ENCODE measurements at places on chromosomes 1 and 21.

DNA sequence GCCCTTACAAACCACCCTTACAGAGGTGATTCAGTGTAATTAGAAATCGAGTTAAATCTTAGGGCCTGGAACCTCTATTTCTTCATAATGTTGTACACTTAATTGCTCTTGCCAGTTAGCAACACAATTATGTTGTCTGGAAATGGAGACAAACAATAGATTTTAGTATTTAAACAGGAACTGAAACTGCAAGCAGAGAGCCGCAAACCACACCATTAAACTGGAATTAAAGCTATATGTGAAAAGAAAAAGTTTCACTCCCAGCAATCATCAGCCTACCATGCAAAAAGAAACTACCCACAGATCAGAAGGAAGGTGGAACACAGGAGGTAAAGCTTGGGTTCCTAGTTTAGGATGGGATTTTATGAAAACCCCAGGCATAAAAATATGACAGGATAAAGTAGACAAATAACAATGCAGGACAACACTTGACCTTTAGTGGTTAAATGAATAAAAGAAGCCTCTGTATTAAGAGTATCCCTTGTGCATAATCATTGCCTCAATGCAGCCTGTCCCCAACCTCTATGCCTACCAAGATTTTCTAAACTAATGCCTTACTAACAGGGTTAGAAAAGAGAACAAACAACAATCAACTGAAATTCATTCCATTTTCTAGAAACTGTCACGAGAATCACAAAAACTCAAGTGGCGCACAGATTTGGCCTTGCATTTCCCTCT lies 304.3 kb upstream of the ESRRG start:
- DNase-seq, result no peak

DNA sequence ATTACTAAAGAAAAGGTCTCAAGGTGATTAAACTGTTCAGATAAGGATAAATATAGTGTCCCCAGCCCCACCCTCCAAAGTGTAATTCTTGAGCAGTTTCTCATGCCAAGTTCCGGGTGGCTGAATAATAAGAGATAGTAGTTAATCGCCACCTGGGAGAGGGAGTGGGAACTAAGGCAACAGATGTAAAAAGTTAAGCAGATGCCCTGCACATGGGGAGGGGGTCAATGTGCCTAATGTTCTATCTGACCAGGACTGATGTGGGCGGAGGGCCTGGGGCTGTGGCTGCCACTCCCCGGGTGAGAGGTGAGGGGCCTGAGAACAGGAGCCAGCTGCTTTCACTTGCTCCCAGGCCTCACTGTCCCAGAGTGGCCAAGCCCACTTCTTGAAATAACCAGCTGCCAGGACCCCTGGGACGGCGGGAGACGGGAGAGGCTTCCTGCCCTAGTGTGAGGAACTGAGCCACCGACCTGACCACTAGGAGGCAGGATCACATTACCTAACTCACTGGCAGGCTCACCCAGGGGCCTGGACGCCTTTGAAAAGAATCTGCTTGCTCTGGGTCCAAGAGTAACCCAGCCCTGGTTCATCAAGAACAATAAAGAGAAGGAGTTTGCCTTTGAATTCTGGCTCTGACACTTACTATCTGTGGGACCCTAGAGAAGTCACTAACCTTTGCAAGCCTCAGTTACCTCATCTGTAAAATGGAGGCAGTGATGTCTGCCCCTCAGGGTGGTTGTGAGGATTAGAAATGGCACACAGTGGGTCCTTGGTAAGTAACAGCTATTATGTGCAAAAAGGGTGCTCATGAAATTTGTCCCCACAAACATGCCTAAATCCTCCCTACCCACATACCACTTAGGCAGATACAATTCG lies 179.2 kb downstream of the ATG4C start:
- DNase-seq, result peak; percentile 5

DNA sequence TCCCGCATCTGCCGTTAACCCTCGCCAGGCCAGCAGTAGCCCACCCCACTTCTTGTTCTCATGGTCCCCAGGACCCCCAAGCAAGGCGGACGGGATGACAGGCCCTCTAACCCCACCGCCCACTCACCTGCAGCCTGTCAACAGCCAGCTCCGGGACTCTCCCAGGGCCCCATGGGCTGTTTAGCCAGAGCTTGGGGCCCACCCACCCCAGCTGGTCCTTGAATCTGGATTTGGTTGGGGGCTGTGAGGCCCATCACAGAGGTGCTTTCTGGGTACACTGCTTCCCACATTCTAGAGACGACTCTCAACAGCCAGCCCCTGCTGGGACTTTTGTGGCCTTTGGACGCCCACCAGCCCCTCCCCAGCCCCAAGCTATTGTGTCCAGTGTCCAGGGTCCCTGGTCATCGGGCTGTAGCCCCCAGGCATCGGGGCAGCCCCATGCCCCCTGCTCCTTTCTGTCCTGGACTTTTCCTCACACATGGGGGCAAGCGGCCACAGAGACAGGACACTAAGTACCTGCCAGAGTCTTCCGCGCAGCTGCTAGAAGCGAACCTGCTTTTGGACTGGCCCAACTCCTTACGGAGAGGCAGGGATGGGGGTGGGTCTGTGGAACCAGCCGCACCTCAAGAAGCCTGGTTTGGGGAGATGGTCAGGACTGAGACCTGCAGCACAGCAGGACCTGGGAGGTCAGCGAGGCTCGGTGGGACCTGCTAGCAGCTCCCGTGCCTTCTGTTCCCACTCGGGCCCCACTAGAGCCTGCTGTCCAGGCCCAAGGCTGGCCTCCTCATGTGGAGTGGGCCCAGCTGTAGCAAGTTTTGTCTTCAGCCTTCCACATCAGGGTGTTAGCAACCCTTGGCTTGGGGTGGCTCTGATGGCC lies 208.1 kb upstream of the VAMP3 start:
- DNase-seq, result no peak

DNA sequence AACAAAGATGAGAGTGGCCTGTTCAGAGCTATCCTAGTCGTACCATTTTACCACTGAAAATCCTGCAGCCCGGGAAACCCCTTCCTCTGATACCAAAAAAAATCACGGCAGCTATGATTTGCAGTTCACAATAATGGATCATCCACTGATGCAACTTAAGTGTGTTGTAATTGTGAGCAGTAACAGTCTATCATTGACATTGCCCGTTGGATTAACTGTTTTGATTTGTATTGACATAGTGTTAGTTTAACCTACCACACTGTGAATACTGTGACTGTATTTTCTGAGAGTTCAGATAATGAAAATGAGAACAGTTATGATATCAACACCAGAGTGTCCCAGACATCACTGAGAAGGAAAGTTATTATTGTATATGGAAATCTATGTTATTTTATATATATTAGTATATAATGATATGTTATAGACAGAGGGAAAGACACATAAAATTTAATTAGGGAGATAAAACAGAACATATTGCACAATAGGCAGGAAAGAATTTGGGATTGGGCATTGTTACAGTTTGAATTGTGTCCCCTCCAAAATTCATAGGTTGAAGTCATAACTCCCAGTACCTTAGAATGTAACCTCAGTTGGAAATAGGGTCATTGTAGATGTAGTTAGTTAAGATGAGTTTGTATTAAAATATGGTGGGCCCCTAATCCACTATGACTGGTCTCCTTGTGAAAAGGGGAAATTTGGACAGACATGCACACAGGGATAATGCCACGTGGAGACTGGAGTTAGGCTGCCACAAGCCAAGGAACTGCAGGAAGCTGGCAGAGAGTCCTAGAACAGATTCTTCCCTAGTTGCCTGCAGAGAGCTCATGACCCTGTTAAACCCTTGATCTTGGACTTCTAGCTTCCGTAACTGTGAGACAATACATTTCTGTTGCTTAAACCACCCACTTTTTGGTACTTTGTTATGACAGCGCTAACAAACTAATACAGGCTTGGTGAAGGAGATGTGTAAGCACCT lies 54.4 kb downstream of the TLCD4 start:
- no peak for DNase-seq

- DNase-seq, result no peak
These were observed 854.4 kb downstream of the LTN1 start for GRCh38 chr21:28138272-28138671.

All from globus pallidus (tissue), 1 donor.